ENCODE measurements at places on chromosomes 6 and 20.

DNA sequence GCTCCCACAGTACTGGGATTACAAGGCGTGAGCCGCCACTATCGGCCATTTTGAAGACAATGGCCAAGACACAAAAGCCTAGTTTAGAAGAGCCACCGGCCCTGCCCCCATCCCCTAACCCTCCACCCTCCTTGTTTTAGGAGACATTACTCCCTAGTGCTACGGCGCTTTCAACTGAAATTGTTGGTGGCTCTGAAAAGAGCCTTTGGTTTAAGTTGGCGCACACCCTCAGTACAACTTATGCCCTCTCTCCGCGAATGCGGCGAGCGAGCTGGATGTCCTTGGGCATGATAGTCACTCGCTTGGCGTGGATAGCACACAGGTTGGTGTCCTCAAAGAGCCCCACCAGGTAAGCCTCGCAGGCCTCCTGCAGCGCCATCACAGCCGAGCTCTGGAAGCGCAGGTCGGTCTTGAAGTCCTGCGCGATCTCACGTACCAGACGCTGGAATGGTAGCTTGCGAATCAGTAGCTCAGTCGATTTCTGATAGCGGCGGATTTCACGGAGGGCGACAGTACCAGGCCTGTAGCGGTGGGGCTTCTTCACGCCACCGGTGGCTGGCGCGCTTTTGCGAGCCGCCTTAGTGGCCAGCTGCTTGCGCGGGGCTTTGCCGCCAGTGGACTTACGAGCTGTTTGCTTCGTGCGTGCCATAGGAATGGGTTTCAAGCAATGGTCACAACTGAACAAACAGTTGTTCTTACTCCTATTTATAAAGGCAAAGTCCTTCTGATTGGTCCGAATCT, 114.9 kb upstream of the BTN3A2 start:
- peak; percentile 82 for DNase-seq

- DNase-seq = no peak
Observed at GRCh38 chr20:12217382-12217781, 299.7 kb downstream of the BTBD3 start.

DNA sequence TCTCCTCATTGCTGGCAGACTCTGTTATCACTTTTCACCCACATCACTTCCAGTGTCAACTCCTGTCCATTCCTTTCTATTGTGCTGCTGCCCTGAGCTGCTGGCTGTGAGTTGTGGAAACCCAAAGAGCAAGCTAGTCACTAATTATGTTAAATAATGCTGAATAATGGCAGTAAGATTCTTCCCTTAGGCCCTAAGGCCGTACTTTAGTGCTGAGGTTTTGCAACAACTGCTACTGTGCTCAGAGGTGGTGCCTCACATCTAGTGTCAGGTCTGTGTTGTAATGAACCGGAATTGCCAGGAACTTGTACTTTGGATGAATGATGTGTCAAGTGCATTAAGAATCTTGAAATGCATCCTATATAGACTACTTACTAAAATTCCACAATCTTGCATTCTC, 372.2 kb upstream of the RNF217 start:
- DNase-seq = no peak

DNA sequence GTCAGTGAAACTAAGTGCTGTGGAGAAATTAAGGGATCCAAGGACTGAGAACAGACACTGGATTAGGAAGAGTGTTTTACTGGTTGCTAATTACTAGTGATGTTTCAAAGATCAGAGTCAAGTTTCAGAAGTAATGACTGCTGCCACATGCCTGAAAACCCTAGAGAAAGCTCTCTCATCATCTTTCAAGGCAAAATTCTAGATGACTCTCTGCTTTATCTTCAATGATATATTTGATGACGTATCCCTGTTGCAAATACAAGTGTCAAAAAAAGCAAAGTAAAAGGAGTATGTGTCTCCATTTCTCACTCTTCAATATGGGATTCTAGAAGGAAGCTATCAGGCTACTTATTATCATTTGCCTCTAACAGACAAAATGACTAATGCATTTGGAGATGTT, 38.0 kb downstream of the HMGCLL1 start:
- no peak for DNase-seq

GRCh38 chr6:154510144-154510905, at the start of gene CNKSR3:
Gene CNKSR3, minus strand, starts transcription at chr6:154510685. Its CDS starts 571 bp downstream, at chr6:154510114.
- peak; percentile 52 for DNase-seq

GRCh38 chr6:41367700-41368099, 32.3 kb downstream of the NCR2 start:
- no peak for DNase-seq

- DNase-seq = no peak
Observed at GRCh38 chr6:12077021-12077710, 65.1 kb downstream of the HIVEP1 start.

DNA sequence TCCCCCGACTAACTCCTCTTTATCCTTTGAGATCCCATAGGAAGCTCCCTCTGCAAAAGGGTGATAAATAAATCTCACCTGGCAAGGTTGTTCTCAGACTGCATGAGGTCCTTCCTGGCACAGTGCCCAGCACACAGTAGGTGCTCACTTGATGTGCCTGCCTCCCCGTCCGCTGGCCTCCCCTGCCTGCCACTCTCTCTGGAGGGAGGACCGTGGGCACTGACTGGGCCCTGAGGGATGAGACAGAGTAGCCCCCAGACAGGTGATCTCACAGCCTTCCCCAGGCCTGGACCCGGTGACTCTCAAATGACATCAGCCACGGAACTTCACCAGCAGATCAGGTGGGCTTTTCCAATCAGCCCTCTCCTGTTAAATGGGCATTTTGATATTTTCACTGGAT, 57.4 kb downstream of the CHMP4B start:
- no peak for DNase-seq

DNA sequence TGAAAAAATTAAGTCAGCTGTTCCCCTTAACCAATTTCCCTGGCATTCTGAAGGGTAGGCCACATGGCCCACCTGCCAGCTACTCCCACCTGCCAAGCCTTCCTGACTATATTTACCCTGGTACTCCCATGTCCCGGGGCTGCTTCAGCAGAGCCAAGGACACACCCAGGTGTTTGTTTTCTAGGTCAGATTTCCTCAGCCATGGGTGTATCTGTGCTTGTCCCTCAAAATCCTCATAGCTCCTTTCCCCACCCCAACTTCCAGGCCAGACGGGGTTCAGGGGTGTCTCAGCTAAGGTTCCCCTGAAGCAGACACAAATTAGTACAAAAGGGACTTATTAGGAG, 139.4 kb upstream of the CDYL start:
- DNase-seq = no peak

DNA sequence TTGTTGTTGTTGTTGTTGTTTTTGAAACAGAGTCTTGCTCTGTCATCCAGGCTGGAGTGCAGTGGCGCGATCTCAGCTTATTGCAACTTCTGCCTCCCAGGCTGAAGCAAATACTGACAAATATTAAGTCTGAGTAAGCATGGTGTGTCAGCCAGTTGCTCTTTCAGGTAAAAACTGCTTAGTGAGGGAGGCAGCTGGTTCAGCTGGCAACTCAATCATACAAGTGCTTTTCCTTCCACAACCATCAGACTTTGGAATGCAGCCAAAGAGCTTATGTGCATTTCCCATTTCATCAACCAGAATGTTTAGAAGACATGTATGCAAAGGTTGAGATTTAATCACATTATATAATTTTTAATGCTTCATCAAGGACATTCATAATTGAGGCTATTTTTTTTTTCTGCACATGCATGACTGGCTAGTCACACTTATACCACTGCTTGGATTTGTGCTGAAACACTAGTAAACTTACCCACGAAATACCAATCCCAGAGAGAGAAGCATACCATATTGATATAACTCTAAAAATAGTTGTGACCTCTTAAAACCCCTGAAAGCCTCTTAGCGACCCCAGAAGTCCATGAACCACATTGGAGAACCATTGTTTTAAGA, 56.0 kb downstream of the CLIC5 start:
- no peak for DNase-seq

GRCh38 chr6:144581812-144582537, 296.8 kb downstream of the UTRN start:
- DNase-seq = no peak

- DNase-seq = no peak
Observed at GRCh38 chr6:21413428-21413827, 180.1 kb upstream of the SOX4 start.

GRCh38 chr6:53673162-53673727, 7.7 kb upstream of the KLHL31 start:
- DNase-seq = no peak

GRCh38 chr6:126905917-126906316, 212.6 kb upstream of the RSPO3 start:
- DNase-seq = no peak

DNA sequence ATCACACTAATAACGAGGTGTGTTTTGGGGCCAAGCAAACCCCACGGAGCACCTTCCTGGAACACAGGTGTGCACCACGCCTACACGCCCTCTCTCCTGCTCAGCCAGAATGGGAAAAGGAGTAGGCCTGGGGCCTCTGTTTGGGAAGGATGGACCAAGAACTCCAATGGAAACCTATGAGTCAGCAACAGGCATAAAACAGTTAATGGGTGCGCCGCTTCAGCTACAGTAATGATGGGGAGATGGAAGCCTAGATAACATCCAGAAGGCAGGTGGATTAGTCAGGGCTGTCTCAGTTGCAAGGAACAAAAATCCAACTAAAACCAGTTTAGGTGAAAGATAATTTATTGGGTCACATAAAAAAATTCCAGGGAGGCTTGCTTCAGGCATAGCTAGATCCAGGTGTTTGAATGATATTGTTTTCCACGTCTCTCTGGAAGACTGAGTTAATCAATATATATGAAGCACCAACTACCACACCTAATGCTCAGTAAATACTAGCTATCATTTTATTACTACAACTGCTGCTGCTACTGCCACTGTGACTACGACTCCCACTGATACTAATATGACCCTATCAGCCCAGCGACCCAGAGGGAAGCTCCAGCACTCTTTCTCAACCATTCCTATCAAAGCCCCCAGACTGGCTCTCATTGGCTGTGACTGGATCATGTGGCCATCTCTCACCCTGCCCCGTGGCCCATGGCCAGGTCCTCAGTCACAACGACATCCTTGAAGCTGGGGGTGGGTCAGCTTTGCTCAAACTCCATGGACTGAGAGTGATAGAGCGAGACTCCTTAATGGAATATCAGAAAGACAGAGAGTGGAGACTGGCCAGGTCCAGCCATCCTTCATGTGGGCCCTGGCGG, 155.2 kb upstream of the PTPN1 start:
- no peak for DNase-seq

DNA sequence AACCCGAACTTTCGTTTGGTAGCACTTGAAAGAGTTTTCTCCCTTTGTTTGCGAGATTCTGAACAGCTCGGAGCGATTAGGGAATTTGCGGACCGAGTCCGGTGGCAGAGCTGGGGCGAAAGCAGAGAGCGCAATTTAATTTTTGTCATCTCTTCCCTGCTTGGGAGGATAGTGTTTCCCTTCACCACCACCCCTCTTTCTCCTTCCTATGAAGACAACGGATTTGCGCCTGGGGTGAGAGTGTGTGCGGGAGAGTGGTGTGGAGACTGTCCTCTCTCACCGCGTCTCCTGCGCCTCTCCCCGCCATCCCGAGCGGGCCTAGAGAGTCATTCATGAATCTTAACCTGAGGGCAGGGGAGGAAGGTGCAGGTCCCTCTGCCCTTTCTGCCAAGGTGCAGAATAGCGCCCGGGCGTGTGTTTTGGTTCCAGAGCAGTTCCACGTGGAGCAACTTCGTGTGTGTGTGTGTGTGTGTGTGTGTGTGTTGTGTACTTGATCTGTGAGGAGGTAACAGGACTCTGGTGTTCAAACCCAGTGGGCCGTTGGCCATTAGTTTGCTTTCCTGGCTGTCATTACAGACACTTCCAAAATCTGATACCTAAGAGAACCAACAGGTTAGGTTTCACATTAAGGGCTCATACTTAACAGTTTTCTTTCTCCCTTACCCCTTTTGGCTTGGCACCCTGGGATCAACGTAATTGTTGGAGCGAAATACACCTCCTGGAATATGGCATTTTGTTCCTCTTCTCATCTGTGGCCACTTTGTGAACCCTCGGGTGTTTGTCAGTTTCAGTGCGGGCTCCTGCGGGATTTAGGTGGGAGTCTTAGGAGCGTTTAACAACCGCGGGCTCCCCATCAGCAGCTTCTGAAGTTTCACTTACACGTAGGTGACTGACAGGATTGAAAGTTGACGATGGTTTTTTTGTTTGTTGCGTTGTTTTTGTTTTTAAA, 1.8 kb downstream of the EYA4 start:
- peak; percentile 4 for DNase-seq

DNA sequence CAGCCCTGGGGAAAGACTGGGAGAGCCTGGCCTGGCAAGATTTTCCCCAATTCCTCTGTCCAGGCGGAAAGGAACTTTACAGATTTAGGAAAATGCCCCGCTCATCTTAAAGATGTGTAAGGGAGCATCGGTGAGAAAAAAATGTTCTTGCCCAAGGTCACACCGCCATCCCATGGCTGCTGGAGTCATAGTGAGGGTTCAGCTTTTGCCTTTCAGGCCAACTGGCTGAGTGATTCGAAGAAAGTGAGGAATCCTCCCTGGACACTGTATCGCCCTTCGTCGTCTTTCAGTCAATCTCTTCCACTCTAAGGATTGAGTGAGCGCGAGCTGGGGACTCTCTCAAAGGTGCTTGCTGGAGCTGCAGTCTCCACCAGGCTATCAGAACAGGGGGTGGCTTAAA, 1.4 kb downstream of the WFDC2 start:
- peak; percentile 18 for DNase-seq
